ENCODE measurements at places on chromosomes 5 and 9. TPM values are rescaled to one million over a fixed set of nuclear protein-coding genes. Genes with fewer than 3 reads are reported as not detected.
A peak's percentile ranks its signal among the peaks of the same experiment; 100 is the strongest.

GRCh38 chr5:105616599-105616998, 2054.0 kb upstream of the NUDT12 start:
- no peak for DNase-seq

GRCh38 chr5:1012313-1012841, 3.8 kb downstream of the NKD2 start:
- no peak for DNase-seq

GRCh38 chr5:93677359-93677891, 64.0 kb downstream of the POU5F2 start:
- DNase-seq, result peak; percentile 91

GRCh38 chr9:68538200-68538599, 2.5 kb downstream of the TMEM252 start:
- no peak for DNase-seq

DNA sequence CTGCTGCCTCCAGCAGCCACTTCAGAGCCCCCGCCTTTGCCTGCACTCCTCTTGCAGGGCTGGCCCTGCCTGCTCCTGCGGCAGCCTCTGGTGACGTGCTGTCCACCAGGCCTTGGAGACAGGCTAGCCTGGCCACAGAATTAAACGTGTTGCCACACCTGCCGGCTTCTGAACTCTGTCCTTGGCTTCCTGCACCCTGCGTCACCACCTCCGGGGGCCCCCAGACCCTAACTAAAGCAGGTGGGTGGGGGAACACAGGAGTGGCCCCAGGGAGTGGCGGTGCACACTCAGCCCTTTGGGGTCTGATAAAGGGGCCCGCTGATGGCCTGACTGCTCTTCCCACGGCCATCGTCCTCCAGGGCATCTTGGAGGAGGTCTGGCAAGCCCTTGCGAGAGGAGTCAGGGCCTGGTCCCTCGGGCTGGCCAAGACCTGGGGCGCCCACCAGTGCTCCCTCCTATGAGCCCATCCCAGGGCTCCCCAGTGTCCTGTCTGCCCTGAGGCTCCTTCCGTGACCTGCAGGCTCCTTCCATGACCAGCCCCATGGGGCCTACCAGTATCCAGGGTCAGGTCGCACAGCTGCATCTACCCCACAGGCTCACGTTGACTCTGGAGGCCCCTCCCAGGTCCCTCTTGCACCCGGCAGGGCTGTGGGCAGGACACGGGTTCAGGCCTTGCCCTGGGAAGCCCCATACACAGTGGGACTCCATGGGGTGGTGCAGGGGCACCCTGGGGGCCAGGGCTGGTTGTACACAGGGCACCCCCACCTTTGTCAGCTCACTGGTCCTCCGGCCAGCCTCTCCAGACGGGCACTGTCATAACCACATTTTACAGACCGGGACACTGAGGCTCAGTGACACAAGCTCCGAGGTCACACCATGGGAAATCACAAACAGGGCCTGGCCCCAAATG, 1.0 kb upstream of the MAMDC4 start:
- no peak for DNase-seq

Gene EPB41L4A
- not detected for total RNA-seq

Gene ACTL7B
- not detected for total RNA-seq

Gene IFNA2
- total RNA-seq, result not detected

Gene IL33
- total RNA-seq, result not detected
